ENCODE measurements at places on chromosomes 13 and 19.

DNA sequence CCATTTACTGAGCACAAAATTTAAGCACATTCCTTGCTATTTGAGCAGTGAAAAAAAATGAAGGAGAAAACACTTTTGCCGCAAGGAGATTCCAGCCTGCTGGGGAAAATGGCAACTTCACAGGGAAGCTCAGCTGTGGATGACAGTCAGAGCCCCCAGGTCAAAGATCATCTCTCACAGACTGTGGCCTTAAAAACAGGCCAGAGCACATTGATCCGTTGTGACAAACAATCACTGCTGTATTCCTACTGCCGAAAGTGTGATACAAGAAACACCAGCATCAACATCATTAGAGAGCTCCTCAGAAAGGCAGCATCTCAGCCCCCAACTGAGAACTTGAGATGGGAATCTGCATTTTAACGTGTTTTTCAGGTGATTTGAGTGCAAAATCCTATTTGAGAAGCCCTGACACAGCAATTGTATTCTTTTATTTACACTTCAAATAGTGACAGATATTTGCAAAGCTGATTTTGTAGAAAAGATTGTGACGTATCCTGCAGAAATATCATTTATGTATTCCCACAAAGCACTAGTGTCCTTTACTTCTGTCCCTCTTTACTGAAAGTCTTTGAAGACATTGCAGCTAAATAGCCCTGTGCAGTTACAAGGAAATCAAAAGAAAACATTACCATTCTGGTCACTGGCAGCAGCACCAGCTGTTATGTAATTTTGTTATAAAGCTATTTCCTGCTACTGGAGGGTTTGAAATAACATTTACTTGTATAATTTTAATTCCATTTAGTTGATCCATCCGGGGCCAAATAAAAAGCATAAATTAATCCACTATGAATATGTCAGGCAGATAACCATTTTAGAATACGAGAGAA is 652.0 kb downstream of the LIG4 start:
- DNase-seq = no peak

- DNase-seq = no peak
These were observed 17.8 kb upstream of the GJB6 start for GRCh38 chr13:20249913-20250312.

- DNase-seq = no peak
These were observed 53.0 kb upstream of the ZNF254 start for GRCh38 chr19:24033963-24034342.

- no peak for DNase-seq
These were observed 4.4 kb upstream of the EID2 start for GRCh38 chr19:39544226-39544903.

- no peak for DNase-seq
These were observed 130.1 kb downstream of the SLITRK1 start for GRCh38 chr13:83752141-83752540.

DNA sequence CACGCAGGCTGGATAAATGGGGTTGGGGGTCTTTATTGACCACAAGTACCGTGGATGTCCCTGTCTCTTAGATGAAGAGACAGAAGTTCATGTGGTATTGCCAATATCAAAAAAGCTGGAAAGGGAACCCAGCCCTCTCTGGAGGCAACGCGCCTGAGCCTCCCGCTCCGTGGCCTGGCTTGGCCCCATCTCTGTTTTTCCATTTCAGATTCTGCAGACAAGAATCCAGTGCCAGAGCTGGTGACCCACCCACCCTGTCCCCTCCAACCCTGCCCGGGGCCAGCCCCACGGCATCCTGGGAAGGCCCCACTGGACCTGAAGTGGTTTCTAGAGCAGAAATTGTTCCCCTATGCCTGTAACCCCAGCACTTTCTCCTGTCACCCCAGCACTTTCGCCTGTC is 57.7 kb downstream of the PTPRS start:
- DNase-seq = no peak

GRCh38 chr19:12669270-12670158 is 2.9 kb downstream of the WDR83 start:
- DNase-seq = peak; percentile 77

DNA sequence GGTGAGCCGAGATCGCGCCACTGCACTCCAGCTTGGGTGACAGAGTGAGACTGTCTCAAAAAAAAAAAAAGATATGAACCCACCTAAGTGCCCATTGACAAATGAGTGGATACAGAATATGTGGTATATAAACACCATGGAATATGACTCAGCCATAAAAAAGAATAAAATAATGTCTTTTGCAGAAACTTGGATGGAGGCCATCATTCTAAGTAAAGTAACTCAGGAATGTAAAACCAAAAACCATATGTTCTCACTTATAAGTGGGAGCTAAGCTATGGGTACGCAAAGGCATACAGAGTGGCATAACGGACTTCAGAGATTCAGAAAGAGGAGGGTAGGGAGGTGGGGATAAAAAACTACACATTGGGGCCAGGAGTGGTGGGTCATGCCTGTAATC is 29.5 kb downstream of the PLA2G4C start:
- no peak for DNase-seq

- no peak for DNase-seq
These were observed 191.4 kb downstream of the POSTN start for GRCh38 chr13:37407156-37407555.

GRCh38 chr13:37869756-37870488 is at the start of gene TRPC4:
Gene TRPC4 (minus strand): TSS chr13:37869772. CDS start chr13:37783333, 86,439 bp downstream.
- DNase-seq = no peak

DNA sequence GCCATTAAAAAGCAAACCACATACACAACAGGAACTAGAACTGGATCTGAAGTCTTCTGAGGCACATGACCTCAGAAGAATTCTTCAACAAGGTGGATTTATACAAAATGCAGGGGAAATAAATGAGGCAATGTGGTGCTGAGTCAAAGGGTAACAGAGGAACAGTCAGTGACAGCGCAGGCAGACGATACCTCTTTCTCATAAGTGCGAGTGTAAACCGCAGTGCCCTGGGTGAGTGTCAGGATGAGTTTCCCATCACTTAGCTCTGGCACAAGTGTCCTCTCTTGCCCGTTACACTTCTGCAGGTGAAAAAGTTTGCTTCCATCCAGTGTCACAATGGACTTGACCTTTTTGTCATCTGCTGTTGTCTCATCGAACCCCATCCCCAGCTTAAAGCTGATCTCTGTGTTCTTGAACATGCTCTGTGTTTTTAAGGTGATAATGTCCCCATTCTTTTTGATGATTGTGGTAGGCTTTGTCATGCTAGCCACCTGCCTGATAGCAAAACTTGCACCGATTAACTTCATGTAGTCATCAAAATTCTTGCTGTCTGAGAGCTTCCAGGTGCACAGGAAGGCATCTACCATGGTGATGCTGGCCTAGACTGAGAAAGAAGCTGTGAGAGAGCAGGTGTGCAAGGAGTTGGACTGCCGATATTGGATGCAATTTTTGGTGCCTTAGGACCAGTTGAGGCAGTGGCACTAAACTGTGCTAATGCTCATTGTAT is 97.3 kb downstream of the AKAP11 start:
- no peak for DNase-seq

- peak; percentile 24 for DNase-seq
These were observed 80.5 kb downstream of the COL4A2 start for GRCh38 chr13:110387451-110388107.

- no peak for DNase-seq
These were observed 380.0 kb upstream of the SGCG start for GRCh38 chr13:22800526-22801401.

- DNase-seq = no peak
These were observed 87.4 kb downstream of the C1QTNF9 start for GRCh38 chr13:24396821-24397220.

- DNase-seq = no peak
These were observed 40.0 kb downstream of the COL4A1 start for GRCh38 chr13:110266983-110267382.

DNA sequence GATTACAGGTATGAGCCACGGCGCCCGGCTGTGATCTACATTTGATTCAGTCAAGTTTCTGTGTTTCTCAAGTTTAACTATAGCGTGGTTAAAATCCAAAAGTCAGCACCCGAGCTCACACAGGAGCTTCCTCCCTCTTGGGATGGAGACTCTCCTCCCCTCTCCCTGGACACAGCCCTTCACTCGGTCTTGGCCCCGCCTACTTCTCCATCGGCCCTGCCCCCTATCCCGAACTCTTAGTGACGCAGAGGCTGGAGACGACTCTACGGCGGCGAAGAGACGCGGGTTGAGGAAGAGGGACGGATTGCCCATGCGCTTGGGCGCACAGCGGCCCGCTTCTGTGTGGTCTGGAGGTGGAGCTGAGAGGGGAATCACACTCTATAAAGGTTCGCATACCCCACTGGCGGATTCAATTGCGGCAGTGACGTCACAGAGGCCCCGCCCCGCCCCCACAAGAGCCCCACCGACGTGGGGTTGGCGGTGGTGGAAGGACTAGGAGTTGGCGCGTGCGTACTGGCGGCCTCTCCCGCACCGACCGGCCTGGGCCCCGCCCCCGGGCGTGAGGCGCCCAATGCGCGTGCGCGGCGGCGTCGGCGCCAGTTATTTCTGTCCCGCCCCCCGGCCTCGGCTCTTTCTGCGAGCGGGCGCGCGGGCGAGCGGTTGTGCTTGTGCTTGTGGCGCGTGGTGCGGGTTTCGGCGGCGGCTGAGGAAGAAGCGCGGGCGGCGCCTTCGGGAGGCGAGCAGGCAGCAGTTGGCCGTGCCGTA is at the start of gene TRIM28:
Gene TRIM28, plus strand, starts transcription at position 239 of the 765 bp plus-strand sequence. CDS start 694 bp downstream, outside the sequence.
- peak; percentile 100 for DNase-seq

DNA sequence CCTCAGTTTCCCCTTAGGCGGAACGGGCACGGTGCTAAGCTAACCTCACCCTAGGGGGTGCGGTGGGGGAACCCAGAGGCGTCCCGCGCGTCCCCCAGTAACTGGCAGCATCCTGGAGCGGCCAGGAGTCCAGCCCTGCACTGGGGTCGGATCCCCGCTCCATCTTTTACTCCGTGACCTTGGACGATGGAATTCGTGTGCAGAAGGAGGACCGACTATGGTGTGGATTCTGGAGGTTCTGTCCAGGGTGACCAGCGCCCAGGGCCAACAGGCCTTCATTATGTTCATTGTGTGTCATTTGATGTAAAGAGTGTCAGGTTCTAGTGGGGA is 630 bp downstream of the SPPL2B start:
- DNase-seq = no peak

GRCh38 chr19:1360818-1361461 is 22.8 kb upstream of the NDUFS7 start:
- no peak for DNase-seq

GRCh38 chr19:52679598-52679997 is 41.4 kb upstream of the ZNF83 start:
- DNase-seq = no peak

GRCh38 chr19:435707-436412 is 25.0 kb downstream of the SHC2 start:
- no peak for DNase-seq

GRCh38 chr13:76741046-76741445 is 145.2 kb downstream of the KCTD12 start:
- DNase-seq = no peak

DNA sequence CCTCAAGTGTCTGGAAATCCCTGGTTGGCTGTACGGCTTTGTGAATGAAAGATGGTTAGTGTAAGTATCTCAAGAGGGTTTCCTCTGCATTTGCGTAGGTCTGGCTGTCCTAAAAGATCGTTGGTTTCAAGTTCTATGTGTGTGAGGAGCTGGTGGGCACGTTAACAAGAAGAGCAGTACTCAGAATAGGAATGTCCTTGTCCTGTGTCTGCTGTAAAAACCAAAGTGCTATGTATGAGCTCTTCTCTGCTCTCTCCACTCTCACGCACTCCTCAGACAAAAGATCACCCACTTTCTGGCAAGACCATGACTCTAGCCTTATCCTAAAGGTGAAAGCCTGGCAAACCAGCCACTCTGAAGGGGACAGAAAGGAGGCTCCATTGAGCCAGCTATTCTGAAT is 39.1 kb downstream of the USP12 start:
- DNase-seq = no peak

DNA sequence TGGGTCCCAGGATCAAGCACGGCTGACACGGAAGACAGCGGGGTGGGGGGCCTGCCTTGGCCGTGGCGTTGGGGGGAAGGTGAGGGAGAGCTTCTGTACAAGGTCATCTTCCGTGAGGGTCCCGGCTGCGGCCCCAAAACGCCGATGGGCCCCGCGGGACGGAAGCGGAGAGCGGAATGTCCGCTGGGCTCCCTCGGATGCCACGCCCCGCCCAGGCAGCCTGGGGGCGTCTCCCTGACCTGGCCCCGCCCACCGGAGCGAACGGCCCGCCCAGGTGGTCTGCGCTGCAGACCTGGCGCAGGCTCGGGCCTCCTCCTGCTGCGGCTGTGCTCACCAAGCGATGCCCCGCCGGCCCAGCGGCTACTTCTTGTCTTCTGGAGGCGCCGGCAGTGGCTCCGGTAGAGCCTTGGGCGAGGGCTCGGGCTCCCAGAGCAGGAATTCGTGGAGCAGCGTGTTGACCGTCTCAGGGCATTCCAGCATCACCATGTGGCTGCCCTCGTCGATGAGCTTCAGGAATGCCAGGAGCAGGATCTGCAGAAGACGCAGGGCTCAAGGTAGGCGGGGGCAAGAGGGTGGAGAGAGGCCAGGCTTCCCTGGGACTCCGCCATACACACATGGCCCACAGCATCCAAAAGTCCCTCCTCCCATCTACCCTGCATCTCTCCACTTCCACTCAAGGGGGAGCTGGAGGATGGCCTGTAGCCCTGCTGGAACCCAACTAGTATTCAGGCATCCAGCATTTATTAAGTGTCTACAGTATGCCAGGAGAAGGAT is 10.7 kb downstream of the ABHD8 start:
- DNase-seq = peak; percentile 77

GRCh38 chr19:3474010-3474409 is 6.3 kb downstream of the SMIM24 start:
- no peak for DNase-seq

DNA sequence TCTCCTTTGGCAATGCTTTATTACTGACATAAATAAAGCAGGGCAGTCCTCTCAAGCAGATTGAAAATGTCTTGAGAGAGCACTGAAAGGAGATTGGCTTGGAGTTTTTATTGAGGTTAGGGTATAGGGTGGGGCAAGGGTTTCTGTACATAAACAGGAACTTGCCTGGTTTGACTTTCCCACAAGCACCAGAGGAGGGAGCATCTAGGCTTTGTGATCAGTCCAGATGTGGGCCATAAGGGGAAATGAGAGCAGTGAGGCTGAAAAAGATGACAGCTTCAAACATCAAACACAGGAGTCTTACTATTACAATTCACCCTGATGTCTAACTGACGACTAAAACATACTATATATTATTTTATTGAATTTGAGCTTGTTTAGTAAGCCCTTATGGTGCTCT is 260.9 kb downstream of the MTUS2 start:
- peak; percentile 61 for DNase-seq
